Spinal cord (tissue), 10 donors: ENCODE measurements at places on chromosomes 4 and X. TPM values are rescaled to one million over a fixed set of nuclear protein-coding genes. Genes with fewer than 3 reads are reported as not detected.
A peak's percentile ranks its signal among the peaks of the same experiment; 100 is the strongest.

GRCh38 chrX:49276671-49277534, 7.3 kb downstream of the PPP1R3F start:
- DNase-seq = no peak

SMIM10 gene
- 4.2 TPM for total RNA-seq

ODAM gene
- total RNA-seq = not detected

DNA sequence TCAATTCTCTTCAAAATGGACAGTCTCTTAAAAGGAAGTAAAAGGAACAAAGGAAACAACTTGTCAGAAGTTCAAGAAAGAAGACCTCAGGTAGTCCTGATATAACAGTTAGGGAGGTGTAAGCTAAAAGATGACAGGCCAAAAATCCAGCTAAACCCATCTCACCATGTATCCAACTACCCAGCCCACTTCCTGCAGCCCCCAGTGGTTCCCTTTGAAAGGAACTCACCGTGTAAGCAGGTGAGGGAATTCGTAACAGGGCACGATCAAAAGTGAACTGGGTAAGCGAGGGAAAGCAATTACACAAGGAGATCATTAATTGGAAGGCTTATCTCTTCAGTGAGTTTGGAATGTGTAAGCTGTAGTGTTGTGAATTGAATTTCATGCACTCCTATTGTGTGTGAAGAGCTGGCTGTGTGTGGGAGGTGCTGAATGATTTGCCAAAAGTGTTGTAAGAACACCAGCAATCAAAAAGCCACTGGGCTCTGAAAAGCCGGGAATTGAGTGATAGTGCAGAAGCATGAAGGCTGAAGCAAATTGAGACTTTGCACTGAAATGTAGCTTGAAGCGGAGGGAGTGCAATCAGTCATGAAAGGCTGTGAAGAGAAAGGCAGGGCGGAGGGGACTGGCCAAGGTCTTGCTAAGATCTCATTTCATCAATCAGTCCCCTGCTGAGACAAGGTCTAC, 914.2 kb upstream of the LCORL start:
- DNase-seq = no peak

UCP1 gene
- total RNA-seq = not detected

GRCh38 chrX:154136627-154137161, 7.3 kb upstream of the OPN1LW start:
- DNase-seq = peak; percentile 47

DNA sequence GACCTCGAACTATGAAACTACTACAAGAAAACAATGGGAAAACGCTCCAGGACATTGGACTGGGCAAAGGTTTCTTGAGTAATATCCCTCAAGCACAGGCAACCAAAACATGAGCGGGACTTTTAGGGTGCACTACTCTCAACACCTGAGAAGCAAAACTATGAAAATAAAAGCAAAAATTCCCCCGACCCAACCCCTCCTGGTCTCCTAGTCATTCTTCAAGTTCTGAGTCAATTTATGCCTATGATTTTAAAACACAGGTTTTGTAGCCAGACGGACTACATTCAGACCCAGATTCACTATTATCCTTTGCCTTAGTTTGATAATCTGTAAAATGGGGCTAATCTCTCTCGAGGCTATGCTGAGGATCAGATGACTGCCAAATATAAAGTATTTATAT, 97.0 kb downstream of the SOWAHB start:
- DNase-seq = no peak

GRCh38 chrX:30690330-30690729, 37.1 kb downstream of the GK start:
- no peak for DNase-seq

GRCh38 chr4:83342476-83342875, 7.8 kb upstream of the HPSE start:
- no peak for DNase-seq

GRCh38 chrX:75603833-75604232, 81.0 kb upstream of the ZDHHC15 start:
- DNase-seq = no peak

GRCh38 chr4:5908876-5909427, 16.1 kb upstream of the CRMP1 start:
- DNase-seq = no peak

GRCh38 chr4:3305610-3306371, 13.0 kb downstream of the RGS12 start:
- peak; percentile 63 for DNase-seq

GRCh38 chrX:41750716-41751115, 26.7 kb downstream of the GPR82 start:
- no peak for DNase-seq
